Activated T-cell treated with anti-CD3 and anti-CD28 coated beads for 24 hours (primary cell): ENCODE measurements at places on chromosomes 13 and 19.

DNA sequence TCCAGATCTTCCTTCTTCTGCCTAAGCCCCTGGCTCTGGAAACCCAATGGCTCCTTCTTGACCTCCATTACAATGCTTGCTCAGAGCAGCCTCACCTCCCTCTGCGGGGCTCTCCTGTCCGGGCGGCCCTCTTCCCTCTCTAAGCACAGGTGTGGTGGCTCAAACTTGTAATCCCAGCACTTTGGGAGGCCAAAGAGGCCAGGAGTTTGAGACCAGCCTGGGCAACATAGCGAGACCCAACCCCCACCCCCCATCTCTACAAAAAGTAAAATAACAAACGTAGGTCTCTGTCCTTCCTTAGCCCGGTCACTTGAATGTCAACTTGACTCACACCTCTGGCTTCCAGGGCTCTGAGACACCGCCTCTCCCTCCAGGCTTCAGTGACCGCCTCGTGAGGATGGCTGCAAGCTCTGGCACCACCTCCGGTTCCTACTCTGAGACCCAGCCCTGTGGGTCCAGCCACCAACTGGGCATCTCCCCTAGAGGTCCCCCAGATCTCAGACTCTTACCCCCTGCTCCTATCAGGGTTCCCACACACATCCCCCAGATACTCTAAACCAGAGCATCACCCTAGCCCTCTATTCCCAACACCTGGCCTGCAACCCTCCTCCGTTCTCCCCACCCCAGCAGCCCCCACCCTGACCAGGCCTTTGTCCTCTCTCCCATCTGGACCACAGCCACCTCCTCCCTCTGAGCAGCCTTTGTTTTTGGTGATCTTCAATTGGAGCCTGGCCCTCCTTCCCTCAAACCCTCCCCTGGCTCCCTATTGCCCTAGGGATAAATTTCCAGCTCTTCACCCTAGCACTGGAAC is 4.7 kb upstream of the TLE2 start:
- no peak for DNase-seq

- no peak for DNase-seq
Measured at GRCh38 chr13:110572778-110573118, 11.2 kb upstream of the RAB20 start.

- DNase-seq: no peak
Measured at GRCh38 chr19:9456018-9456689, 20.8 kb upstream of the ZNF266 start.

- DNase-seq: no peak
Measured at GRCh38 chr19:31408460-31409124, 59.4 kb upstream of the TSHZ3 start.

DNA sequence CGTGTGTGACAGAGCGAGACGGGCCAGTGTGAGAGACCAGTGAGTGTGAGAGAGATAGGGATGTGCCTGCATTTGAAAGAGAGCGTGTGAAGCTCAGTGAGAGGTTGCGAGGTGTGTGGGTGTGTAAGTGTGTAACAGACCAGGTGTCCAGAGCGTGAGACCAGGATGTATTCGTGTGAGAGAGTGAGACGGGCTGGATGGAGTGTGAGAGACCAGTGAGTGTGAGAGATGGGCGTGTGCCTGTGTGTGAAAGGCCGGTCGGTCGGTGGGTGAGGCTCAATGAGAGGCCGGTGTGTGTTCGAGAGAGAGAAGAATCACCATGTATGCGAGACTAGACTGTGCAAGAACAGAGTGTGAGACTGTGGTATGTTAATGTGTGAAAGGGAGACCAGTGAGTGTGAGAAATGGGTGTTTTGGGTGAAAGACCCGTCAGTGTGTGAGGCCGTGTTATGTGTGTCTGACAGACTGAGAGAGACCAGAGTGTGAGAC is 679 bp downstream of the ZNF471 start:
- no peak for DNase-seq
